ENCODE measurements at places on chromosomes 6 and 20.

GRCh38 chr6:100382031-100382430 is 82.7 kb downstream of the SIM1 start:
- DNase-seq = no peak

DNA sequence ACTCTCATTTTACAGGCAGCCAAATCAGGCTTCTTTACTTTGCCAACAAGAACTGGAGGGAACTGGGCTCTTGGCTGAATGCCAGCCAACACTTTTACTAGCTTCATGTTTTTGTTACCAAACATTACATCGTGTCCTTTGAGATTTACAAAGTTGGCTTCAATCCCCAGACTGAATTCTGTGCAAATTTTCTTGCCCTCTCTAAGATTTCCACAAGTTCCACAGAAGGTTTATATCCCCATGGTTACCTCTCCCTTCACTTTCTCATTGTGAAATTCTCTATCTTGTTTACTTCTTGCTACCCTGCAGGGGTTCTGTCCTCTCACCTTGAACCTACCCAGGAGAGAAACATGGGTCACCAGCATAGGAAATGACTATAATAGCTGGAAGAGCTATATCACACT is 37.6 kb upstream of the PLCB1 start:
- DNase-seq = no peak

GRCh38 chr6:137282254-137282653 is 63.1 kb upstream of the IFNGR1 start:
- DNase-seq = no peak

- no peak for DNase-seq
Observed at GRCh38 chr6:31354864-31355582, 2.0 kb downstream of the HLA-B start.

- DNase-seq = no peak
Observed at GRCh38 chr6:157646012-157646411, 177.0 kb upstream of the SNX9 start.

GRCh38 chr6:106059331-106059730 is 26.8 kb upstream of the PRDM1 start:
- no peak for DNase-seq

DNA sequence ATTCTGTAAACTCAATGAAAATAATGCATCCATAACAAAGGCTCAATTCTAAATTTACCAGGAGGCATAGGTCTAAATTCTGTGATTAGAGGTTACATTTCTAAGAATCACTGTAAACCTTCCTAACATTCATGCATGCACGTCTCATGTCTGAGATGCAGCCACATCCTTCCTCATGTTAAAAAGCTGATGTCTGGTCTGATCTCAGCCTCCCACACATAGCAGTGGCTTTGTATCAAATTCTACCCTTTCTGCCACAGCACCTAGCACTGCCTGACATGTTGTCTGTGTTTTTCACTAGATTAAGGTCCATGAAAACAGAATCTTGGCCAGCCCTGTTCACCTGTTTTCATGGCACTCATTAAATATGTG is 171.1 kb downstream of the WDR27 start:
- DNase-seq = no peak

DNA sequence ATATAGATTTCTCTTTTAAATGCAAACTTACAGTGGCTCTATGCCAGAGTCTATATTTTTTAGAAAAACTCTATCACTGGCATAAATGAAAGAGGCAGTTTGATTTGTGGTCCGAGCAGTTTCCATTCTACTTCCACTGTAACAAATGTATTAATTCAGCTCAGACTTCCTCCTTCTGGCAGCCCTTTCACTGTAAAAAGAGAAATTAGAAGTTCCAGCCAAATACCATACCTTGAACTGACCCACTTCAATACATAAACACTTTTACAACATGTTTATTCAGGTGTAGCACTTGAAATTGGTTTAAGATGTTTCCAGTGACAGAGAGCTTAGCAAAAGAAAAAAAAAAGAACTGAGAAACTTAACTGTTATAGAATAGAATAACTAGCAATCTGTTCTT is 99.3 kb downstream of the BMP5 start:
- no peak for DNase-seq

DNA sequence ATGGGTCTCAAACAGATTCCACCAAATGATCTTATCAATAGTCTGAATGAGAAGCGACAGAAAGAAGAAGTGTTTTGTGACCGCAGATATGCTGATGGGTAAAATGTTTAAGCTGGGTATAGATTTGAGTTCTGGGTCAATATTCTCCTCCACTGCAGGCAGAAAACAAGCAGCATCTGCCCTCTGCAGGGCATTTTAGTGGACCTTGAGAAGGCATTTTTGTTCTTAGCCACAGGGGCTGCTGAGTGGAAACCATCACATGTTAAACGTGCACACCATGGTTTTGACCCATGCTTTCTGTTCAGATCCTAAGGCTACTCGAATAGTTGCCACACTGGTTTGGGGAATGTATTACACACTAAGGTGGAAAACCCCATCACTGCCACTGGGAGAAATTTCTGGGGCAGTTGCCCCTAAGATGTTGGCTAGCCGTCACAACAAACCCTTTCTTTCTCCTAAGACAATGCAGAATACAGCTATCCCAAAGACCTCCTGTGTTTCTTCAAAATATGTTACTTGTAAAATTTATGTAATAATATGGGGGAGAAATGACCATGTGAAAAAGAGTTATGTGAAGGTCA is 5.5 kb downstream of the POU3F2 start:
- DNase-seq = no peak

DNA sequence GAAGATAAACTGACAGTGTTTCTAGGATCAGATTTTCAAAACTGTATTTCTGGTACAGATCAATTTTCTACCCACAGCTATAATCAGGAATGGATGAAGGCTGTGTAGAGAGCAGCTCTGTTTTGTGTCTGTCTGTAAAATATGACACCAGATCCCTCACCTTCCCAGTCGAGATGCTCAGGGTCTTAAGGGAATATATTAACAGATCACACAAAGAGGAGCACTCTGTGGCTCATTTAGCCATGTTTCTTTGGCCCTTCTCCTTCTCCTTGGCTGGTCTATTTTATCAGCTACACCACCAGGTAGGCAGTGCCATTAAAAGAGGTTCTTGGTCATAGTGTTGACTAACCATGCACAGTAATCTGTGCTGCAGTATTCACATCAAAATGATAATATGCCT is 82.6 kb downstream of the PREP start:
- DNase-seq = no peak
